ENCODE measurements at places on chromosomes 7 and 10. TPM values are rescaled to one million over a fixed set of nuclear protein-coding genes. Genes with fewer than 3 reads are reported as not detected.

GRCh38 chr7:44194069-44194468 lies 4.8 kb upstream of the GCK start:
- H3K4me1 ChIP-seq = peaks cover 22% of the 10 kb centered on the region
- DNase-seq = no peak
- no peaks in the 10 kb centered on the region for H3K27me3 ChIP-seq
- no peak overlapping the region for H3K4me3 ChIP-seq
- H3K36me3 ChIP-seq = no peaks in the 10 kb centered on the region

DNA sequence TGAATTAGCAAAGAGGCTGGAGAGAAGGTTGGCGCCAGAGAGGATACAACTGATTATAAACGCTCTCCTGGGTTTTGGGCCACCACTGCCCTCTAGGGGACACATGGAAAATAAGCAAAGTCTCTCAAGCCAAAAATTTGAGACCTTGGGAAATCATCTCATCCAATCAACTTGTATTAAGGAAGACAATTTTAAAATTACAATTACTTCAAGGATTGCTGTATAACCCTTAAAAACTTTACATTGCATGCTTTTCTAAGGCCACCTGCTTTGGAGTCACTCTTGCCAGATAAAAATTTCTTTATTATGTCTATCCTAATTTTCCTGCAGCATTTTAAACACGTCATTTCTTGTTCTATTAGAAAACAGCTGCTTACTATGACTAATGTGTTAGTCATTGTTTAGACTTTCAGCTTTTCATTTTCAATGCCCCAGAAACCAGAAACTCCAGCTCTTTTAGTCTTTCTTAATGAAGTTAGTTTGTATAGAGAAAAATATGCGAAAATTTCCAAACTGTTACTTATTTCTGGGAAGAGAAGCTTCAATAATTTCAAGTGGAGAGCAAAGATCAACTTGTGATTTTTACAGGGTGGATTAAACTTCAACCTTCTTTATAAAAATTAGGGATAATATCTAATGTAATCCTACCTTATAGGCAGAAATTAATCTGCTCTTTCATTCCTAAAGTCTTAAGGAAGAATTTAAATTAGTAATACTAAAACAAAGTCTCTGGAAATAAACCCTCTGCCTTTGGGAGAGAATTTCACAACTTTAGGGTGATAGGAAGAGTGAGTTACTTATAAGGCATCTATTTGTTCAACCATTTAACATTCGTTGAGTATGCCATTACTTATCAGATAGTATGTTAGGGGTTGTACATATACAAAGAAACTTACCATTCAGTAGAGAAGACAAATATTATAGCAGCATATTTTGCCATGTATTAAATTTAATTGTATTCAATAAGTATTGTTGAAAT lies 20.6 kb upstream of the RHOBTB1 start:
- DNase-seq = no peak
- peak overlapping the region; percentile 69 for H3K27ac ChIP-seq
- no peaks in the 10 kb centered on the region for H3K36me3 ChIP-seq
- H3K27me3 ChIP-seq = no peaks in the 10 kb centered on the region

- peaks cover 7% of the 10 kb centered on the region for H3K36me3 ChIP-seq
- H3K27me3 ChIP-seq = no peaks in the 10 kb centered on the region
- H3K27ac ChIP-seq = no peak overlapping the region
- H3K4me3 ChIP-seq = no peak overlapping the region
These were observed 58.5 kb downstream of the OGDH start for GRCh38 chr7:44664780-44665461.

- H3K4me3 ChIP-seq = no peak overlapping the region
- H3K27me3 ChIP-seq = no peaks in the 10 kb centered on the region
- H3K27ac ChIP-seq = peak overlapping the region; percentile 14
- no peak for DNase-seq
- H3K36me3 ChIP-seq = peaks cover 14% of the 10 kb centered on the region
These were observed 61.0 kb upstream of the MKRN1 start for GRCh38 chr7:140540136-140540777.

- peaks cover 98% of the 10 kb centered on the region for H3K27me3 ChIP-seq
- no peak for DNase-seq
- H3K36me3 ChIP-seq = no peaks in the 10 kb centered on the region
- peaks cover 9% of the 10 kb centered on the region for H3K4me1 ChIP-seq
- no peak within 1 kb of the TSS for H3K4me3 ChIP-seq
- no peak within 1 kb of the TSS for H3K27ac ChIP-seq
These were observed at the start of gene NAT16 for GRCh38 chr7:101180130-101180755. Gene NAT16, minus strand, starts transcription at chr7:101180293. Its CDS starts 5,486 bp downstream, at chr7:101174807.

GRCh38 chr7:130960208-130960988 lies 226.4 kb upstream of the KLF14 start:
- no peaks in the 10 kb centered on the region for H3K36me3 ChIP-seq
- no peaks in the 10 kb centered on the region for H3K27me3 ChIP-seq
- H3K4me3 ChIP-seq = peak overlapping the region; percentile 2
- H3K4me1 ChIP-seq = peaks cover 8% of the 10 kb centered on the region
- H3K27ac ChIP-seq = peak overlapping the region; percentile 67

- no peaks in the 10 kb centered on the region for H3K36me3 ChIP-seq
- no peak for DNase-seq
- no peak overlapping the region for H3K4me3 ChIP-seq
These were observed 675 bp upstream of the GIMAP1 start for GRCh38 chr7:150715738-150716137.

- peaks cover 78% of the 10 kb centered on the region for H3K27me3 ChIP-seq
- no peak overlapping the region for H3K27ac ChIP-seq
- no peak overlapping the region for H3K4me3 ChIP-seq
- no peaks in the 10 kb centered on the region for H3K4me1 ChIP-seq
- no peaks in the 10 kb centered on the region for H3K36me3 ChIP-seq
- DNase-seq = no peak
These were observed 2.7 kb upstream of the UNCX start for GRCh38 chr7:1229956-1230355.

DNA sequence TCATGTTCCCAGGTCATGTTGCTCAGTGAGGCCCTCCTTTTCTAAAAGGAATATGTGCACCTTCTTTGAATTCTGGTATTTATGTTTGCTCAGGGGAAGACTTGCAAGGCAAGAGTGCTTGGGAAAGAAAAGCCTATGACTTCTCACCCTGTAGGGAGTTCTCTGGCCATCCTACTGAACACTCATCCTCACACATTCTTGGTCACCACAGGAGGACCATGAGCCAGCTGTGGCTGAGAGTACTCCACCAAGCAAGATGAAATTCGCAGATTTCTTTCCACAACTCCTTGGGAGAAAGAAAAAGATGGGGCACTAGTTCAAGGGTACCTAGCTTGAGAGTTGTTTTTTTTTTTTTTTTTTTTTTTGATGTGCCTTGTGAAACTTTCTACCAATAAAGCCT lies 179.6 kb downstream of the FZD1 start:
- H3K4me1 ChIP-seq = no peaks in the 10 kb centered on the region
- H3K27ac ChIP-seq = no peak overlapping the region
- no peaks in the 10 kb centered on the region for H3K36me3 ChIP-seq
- no peaks in the 10 kb centered on the region for H3K27me3 ChIP-seq

- no peak for DNase-seq
- H3K27me3 ChIP-seq = no peaks in the 10 kb centered on the region
- H3K4me3 ChIP-seq = peak overlapping the region; percentile 58
- no peaks in the 10 kb centered on the region for H3K36me3 ChIP-seq
- H3K4me1 ChIP-seq = no peaks in the 10 kb centered on the region
These were observed 603 bp downstream of the PAPOLB start for GRCh38 chr7:4861227-4861626.

GRCh38 chr7:138324941-138325340 lies 135.1 kb upstream of the TRIM24 start:
- no peaks in the 10 kb centered on the region for H3K36me3 ChIP-seq
- H3K27me3 ChIP-seq = no peaks in the 10 kb centered on the region
- no peak overlapping the region for H3K27ac ChIP-seq
- H3K4me3 ChIP-seq = no peak overlapping the region

GRCh38 chr7:41882745-41883420 lies 180.0 kb upstream of the INHBA start:
- H3K4me1 ChIP-seq = peaks cover 23% of the 10 kb centered on the region
- no peak overlapping the region for H3K27ac ChIP-seq
- no peak for DNase-seq
- no peaks in the 10 kb centered on the region for H3K36me3 ChIP-seq

DNA sequence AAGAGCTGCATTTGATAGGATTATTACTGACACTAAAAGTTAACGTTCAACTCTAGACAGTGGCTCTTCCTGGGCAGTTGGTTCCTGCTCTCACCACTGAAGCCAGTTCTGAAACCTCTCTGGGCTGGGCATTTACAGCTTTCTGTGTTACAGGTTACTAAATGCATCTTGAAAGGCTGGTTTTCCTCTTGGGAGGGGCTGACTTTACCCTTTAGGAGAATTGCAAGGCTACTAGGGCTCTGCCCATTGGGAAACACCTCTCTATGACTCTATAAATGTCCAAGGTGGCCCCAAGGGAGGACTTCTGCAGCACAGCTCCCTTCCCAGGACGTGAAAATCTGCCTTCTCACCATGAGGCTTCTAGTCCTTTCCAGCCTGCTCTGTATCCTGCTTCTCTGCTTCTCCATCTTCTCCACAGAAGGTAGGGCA lies at the start of gene GPR15LG:
Gene GPR15LG (plus strand): TSS at position 301 of the 429 bp plus-strand sequence. CDS start 51 bp downstream, at position 352.
- H3K36me3 ChIP-seq = peaks cover 13% of the 10 kb centered on the region
- H3K4me1 ChIP-seq = peaks cover 35% of the 10 kb centered on the region
- DNase-seq = no peak
- H3K27me3 ChIP-seq = no peaks in the 10 kb centered on the region
- peak within 1 kb of the TSS; percentile 33 for H3K4me3 ChIP-seq

- no peak overlapping the region for H3K4me3 ChIP-seq
- DNase-seq = no peak
- H3K4me1 ChIP-seq = no peaks in the 10 kb centered on the region
- no peak overlapping the region for H3K27ac ChIP-seq
These were observed 308.8 kb downstream of the SEMA3D start for GRCh38 chr7:84877943-84878570.

DNA sequence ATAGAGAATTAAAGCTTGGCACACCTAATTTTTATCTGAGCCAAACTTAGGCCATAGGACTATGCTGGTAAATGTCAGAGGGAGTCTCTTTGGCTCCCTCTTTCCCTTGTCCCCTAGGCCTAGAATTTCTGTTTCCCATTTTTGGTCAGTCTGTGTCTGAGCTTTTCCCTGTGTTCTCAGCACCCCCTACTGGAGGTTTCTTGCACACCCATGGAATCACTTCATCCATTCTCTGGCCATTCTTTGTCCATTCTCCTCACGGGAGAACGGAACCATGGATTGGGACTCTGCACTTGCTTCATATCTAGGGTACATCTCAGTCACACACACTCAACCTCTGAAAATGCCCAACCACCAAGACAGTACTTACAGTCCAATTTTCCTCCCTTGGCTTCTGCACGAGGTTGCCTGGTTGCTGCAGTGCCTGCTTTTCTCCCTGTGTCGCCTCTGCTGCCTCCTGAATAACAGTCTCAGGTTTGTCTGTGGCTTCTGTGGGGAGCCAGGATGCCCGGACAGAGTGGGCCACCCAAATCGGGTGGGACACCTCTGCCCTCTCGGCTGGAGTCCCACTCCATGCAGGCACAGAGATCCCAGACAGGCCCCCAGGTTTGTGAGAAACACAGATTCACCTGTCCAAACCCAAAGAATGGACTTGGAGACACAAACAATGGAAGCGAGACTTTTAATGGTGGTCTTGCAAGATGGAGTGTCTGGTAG lies 35.1 kb upstream of the DNAH11 start:
- H3K4me3 ChIP-seq = no peak overlapping the region
- H3K27me3 ChIP-seq = no peaks in the 10 kb centered on the region
- H3K27ac ChIP-seq = no peak overlapping the region
- no peaks in the 10 kb centered on the region for H3K4me1 ChIP-seq

GRCh38 chr7:120053390-120053961 lies 219.5 kb upstream of the KCND2 start:
- H3K27ac ChIP-seq = peak overlapping the region; percentile 43
- no peaks in the 10 kb centered on the region for H3K36me3 ChIP-seq
- no peak overlapping the region for H3K4me3 ChIP-seq
- no peaks in the 10 kb centered on the region for H3K27me3 ChIP-seq

- no peak overlapping the region for H3K4me3 ChIP-seq
- no peaks in the 10 kb centered on the region for H3K27me3 ChIP-seq
- H3K4me1 ChIP-seq = peaks cover 1% of the 10 kb centered on the region
- DNase-seq = no peak
These were observed 81.8 kb downstream of the DIP2C start for GRCh38 chr10:607545-608185.

- H3K4me1 ChIP-seq = no peaks in the 10 kb centered on the region
- no peak overlapping the region for H3K27ac ChIP-seq
- DNase-seq = no peak
- no peaks in the 10 kb centered on the region for H3K36me3 ChIP-seq
- H3K4me3 ChIP-seq = no peak overlapping the region
- no peaks in the 10 kb centered on the region for H3K27me3 ChIP-seq
These were observed 35.9 kb downstream of the PPP2R2D start for GRCh38 chr10:131936736-131937135.

DNA sequence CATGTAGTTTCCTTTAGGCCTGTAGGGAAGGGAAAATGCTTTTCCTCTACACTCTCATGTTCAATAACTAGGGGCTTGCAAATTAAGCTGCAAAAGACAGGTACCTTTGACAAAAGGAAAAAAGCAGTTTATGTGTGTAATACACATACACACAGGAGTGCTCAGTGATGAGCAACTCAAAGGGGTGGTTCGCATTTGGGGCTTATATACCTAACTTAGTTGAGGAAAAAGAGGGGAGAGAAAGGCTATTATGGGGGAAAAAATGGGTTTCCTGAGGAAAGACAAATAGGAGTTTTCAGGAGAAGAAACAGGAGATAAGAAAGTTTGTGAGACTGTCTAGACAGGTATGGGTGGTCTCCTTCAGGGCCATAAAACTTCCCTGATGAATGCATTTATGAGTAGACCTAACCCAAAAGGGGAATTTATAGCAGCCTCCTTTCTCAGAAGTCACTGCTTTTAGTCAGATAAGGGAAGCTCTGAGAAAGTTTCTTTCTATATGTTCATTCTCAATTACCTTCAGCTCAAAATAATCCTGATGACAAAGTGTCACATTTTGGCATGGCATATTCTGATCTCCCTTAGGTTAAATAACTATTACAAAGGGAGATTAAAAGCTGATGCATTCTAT lies 55.2 kb upstream of the EZH2 start:
- no peak overlapping the region for H3K4me3 ChIP-seq
- DNase-seq = no peak
- no peak overlapping the region for H3K27ac ChIP-seq
- H3K4me1 ChIP-seq = no peaks in the 10 kb centered on the region

GRCh38 chr10:43574906-43575305 lies 490 bp upstream of the ZNF239 start:
- DNase-seq = no peak
- peaks cover 24% of the 10 kb centered on the region for H3K4me1 ChIP-seq
- no peaks in the 10 kb centered on the region for H3K27me3 ChIP-seq
- H3K36me3 ChIP-seq = no peaks in the 10 kb centered on the region
- no peak overlapping the region for H3K4me3 ChIP-seq

SPDYE9 gene
- total RNA-seq = not detected

FAM185A gene
- 16.3 TPM for total RNA-seq

CALHM1 gene
- not detected for total RNA-seq

NEBL gene
- 33.9 TPM for total RNA-seq

SPDYE11 gene
- total RNA-seq = not detected

BMI1 gene
- total RNA-seq = 44.4 TPM

PAXIP1 gene
- 15.4 TPM for total RNA-seq

SEMA3E gene
- 2.7 TPM for total RNA-seq

RSU1 gene
- total RNA-seq = 54.0 TPM

LRRC61 gene
- total RNA-seq = 12.1 TPM

Measured in esophagus squamous epithelium (tissue), 5 donors.